Stimulated activated CD8-positive, alpha-beta memory T cell treated with anti-CD3 and anti-CD28 coated beads, Interleukin-15, amount 100 ng/mL, for 4 hours (primary cell): ENCODE measurements at places on chromosomes 13 and 19.

GRCh38 chr13:87676254-87677042 lies 5.3 kb downstream of the SLITRK5 start:
- DNase-seq = no peak

DNA sequence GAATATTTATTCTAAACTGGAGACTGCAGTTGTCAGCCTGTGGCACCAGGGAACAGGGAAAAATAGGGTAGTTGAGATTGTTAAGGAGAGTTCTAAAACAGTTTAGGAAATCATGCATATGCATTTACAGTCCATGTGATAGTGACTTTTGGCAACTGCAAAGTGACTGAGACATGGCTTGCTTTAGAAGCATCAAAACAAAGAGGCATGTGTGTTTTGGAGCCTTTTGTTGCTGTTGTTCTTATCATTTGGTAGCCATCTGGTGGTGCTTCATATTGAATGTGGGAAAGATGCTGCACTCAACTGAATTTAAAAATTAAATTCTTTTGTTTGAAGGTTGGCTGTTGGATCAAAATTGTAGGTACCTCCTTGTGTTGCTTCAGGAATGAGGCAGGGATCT lies 10.2 kb upstream of the EBPL start:
- no peak for DNase-seq

DNA sequence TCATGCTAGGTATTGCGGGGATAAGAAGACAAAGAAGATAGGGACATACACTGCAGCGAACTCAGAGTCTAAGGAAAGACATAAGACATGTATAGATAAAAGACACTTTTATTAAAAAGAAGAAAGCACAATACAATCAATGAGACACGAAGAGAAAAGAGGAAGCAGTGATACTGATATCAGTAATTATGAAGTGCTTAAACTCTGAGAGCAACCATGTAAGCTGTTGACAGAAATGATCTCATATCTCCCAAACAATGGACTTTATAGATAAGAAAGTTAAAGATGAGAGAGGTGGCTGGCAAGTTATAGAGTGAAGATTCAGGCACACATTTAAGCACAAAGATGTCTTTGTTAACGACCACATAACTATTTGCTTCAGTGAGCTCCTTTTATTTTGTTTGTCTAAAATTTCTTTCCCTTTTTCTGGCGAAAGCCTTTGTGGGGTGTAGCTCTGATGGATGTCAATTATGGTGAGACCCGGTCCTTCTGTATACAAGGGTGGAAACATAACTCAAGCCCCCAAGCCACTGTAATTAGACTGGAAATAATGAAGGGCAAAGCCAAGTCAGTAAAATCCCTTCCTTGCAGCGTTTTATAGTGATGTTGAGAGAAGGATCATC lies 818.0 kb upstream of the SLC10A2 start:
- DNase-seq = no peak

GRCh38 chr19:11657307-11657706 lies 60.0 kb downstream of the ZNF627 start:
- no peak for DNase-seq

GRCh38 chr13:98098516-98098915 lies 44.4 kb upstream of the FARP1 start:
- DNase-seq = no peak

DNA sequence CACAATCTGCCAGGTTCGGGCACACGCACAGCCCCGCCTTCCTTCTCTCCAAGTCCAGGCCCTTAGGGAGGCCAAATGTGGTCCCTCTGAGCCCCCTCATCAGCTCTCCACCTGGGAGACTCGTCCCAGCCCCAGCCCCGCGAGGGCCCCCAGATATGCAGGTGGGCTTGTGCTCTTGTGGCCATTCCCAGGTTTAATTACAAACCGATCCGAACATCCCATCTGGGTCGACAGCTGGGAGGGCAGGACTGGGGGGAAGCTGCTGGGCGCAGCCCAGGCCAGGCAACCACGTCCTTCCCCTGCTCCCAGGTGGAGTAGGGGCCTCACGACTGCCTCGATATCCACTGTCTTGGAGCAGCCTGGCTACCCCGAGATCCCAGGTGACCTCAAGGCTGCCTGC lies 7.5 kb upstream of the C2CD4C start:
- no peak for DNase-seq

DNA sequence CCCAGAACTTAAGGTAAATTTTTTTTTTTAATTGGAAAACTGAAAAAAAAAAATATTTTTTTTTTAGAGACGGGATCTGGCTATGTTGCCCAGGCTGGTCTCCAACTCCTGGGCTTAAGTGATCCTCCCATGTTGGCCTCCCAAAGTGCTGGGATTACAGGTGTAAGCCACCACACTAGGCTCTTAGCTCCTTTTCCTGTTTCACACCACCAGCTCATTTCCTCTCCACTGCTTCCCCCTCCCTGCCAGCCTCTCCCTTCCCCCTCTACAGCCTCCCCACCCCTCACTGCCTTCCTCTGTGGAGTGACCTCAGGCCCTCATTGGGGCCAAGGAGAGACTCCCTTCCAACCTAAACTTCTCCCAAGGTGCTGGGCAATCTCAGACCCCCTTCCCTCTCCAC lies 4.2 kb upstream of the GIPR start:
- no peak for DNase-seq

DNA sequence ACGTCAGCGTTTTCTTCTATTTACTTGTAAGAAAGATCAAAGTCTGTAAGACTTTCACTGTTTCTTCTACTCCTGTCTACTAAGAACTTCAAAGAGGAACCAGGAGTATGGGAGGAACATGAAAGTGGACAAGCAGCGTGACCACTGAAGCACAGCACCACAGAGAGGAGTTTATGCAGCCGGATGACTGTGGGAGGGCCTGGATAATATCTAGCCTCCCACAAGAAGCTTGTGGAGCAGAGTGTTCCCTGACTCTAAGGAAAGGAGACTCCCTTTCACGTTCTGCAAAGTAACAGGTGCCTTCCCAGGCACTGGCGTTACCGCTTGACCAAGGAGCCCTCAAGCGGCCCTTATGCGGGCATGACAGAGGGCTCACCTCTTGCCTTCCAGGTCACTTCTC lies 83.6 kb upstream of the PDCD5 start:
- DNase-seq = no peak

DNA sequence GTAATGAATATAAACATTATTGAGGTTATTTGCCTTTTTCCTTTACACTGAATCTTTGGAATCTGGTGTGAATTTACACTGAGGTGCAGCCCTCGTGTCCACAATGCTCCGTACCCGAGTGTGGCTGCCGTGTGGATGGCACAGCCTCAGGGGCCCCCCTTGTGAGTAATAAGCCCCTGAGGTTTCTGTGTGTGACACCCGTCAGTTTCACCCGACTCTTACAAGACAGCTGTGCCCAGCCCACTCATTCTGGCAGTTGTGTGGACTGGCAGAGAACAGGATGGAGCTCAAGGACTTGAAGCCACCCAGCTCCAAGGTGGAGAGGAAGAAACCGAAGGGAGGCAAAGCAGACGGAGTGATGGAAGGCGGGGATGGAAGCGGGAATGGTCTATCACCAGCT lies 7.8 kb downstream of the PROZ start:
- no peak for DNase-seq

GRCh38 chr19:39810424-39810823 lies 23.5 kb downstream of the DYRK1B start:
- no peak for DNase-seq

DNA sequence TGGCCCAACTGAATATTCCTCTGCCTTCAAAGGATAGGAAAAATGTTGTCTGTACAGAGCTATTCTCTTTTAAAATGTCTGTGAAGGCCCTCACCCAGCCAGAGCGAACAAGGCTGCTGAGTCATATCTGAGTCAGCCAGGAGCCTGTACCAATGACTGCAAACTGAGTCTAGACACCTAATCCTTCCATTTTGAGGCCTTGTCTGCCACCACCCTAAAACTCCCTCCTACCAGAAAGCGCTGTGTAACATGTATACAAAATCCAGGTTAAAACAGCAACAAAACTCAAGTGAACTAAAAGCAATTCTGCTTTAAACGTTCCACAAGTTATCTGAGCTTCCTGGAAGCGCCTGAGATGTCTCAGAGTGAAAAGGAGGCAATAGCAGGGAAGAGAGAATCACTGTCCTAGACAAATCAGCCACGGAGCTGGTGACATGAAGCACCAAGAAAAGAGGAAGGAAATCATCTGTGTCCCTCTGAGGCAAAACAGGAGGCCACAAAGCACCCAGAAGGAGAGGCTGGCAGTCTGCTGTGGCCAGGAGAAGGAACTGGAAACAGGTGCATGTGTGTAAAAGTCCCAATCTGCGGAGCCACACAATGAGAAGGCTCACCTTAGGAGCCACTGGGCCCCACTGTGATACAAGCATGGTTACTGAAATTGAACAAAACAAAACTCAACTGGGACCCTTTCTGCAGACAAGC lies 10.2 kb downstream of the DHRS12 start:
- no peak for DNase-seq

DNA sequence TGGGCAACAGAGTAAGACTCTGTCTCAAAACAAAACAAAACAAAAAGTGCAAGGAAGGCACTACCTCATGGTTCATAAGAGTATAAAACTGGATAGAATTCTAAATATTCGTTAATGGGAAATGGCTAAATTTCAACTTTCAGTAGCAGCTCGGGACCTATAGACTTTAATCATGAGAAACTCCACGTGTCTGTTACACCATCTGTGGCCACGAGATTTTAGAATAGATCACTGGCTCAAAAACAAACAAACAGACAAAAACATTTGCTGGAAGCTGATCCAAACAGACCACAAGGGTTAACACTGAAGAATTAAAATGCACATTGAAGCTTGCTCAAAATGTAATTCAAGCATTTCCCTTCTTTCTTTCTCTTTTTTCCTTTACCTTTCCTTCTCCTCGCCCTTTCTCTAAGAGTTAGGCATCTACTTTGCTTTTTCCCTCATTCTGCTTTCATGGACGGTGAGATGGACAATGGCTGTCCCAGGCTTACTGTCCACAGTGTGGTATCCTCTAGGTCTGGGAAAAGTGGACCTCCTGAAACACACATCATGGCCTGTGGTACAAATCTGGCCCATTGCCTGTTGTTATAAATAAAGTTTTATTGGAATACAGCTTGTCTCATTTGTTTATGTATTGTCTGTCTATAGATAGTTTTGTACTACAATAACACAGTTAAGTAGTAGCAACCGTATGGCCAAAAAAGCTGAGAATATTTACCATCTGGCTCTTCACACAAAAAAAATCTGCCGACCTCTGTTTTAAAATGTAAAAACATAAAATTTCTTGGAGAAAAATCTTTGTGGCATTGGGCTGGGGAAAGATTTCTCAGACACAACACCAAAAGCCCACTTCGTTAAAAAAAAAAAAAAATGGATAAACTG lies 10.3 kb downstream of the ELAVL1 start:
- DNase-seq = no peak

DNA sequence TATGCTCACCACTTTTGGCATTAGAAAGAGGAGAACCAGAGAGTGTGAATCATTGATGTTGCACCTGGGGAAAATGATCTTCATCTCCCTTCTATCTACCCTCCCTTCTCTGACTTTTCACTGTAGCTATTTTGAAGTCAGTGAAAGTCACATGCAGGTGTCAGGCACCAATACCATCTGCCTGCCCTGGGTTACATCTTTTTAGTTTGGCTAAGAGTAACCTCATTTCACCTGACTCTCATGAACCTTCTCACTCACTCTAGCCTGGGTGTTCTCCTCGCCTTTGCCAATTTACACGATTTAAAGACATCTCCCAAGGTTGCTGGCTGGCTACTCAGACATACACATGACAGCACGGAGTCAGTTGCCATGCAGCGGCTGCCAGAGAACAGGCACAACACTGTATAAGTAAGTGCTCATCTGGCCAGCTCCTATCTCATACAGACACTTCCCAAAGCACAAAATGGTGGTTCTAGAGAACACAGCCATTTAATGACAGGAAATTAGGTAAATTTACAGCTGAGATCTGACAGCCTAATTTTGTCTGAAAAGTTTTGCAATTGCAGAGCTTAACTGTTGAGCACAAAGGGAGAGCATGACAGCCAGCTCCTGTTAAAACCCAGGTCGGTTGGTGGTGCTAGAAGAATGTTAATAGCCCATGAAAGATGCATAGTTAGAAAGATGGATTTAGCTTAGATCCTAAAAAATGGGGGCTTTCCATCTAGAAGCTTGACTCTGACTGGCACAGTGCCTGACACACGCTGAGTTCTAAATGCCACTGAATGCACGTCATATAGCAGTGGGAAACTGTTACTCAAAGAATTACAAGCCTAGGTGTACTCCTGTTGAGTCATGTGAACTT lies 32.5 kb downstream of the LCP1 start:
- DNase-seq = no peak

DNA sequence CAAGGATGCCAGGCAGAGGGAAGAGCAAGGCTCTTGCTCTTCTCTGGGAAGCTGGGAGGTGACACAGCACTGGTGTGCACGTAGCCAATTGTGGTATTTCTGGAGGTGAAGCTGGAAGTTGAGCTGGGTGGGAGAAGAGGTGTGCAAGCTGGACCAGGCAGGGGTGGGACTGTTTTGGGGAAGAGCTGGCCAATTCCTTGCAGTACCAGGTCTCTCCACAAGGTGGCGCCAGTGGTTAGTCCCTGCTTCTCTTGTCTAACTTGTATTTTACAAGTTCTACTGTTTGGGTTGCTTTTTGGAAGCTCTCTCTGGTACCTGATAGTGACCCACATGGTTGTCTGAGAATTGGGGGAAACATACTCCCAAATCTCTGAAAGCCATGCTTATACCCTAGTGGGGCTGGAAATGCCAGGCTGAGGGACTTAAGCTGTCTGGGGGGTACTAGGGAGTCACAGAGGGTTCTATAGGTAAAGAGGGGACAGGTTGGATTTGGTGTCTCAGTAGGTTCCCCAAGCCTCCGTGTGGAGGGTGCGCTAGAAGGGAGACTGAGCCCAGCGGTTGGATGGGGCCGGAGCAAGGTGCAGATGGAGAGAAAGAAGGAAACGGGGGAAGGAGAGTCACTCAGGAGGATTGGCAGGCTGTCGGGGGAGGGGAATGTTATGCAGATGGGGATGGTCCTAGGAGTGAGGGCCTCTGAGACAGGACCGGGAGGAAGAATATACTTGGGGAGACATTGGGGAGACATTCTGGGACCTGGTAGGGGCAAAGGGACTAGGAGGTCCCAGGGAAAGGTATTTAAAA lies 3.0 kb downstream of the HPN start:
- no peak for DNase-seq
